ENCODE measurements at places on chromosomes 3 and 15. TPM values are rescaled to one million over a fixed set of nuclear protein-coding genes. Genes with fewer than 3 reads are reported as not detected.

The STX19 gene
- total RNA-seq: not detected

The CEP97 gene
- 7.9 TPM for total RNA-seq

The FAM107A gene
- total RNA-seq: 29.9 TPM

- DNase-seq: peak; percentile 33
Observed at GRCh38 chr15:63392361-63393009, 10.8 kb upstream of the CA12 start.

DNA sequence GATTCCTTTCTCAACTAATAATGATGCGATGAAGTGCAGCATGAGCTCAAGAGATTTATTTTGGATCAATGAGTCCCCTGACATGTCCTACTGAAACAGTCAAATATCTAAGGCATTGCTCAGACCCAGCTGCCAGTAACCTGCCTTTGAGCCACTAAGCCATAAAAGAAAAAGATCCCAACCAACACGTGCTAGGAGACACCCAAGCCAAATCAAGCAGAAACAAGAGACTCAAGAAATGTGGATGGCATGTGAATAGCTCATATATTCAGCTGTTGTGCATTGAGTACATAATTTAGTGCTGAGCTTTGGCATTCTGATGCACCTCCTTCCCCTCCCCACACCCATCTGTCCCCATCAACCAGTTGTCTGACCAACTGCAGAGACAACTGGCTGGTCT lies 29.2 kb downstream of the GJD2 start:
- DNase-seq: no peak

All from cardiac septum (tissue), 1 donor.